ENCODE measurements at places on chromosomes 13 and 19.

- DNase-seq: no peak
These were observed 31.2 kb downstream of the DNMT1 start for GRCh38 chr19:10163536-10163935.

- no peak for DNase-seq
These were observed 15.7 kb downstream of the STK11 start for GRCh38 chr19:1220976-1221903.

GRCh38 chr13:34750078-34750931, 191.8 kb upstream of the NBEA start:
- DNase-seq: peak; percentile 93

DNA sequence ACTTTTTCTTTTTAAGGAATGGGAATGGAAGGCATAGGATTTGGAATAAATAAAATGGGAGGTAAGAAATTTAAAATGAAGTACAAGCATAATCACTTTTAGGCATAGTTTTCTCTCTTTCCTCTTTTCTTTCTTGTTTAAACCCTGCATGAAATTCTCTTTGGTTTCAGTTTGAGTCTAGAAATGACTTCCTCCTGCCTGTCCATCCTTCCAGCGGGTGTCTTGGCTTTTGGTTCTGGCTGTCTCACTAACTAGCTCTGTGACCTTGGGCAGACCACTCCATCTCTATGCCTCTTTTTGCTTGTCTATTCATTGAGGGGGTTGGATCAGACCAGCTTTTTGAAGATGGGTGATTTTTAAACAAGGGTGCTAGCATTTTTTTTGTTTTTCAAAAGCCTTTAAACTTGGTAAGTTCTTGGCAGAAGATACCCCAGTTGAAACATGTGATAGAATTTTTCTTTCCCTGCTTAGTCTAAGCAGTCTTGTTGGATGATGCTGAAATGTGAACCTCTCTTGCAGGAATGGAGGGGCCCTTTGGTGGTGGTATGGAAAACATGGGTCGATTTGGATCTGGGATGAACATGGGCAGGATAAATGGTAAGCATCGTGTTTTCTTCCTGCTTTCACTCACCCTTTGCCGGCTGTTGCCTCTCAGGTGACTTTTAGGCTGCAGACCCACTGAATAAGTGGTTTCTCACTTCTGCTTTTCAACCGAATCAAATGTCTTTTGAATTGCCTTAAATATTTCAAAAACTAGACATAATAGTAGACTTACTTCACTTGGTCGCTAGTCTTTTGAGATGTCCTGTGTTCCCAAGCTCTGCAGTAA, 28.6 kb downstream of the PRAM1 start:
- DNase-seq: no peak

- DNase-seq: no peak
These were observed 71.8 kb downstream of the TRPM4 start for GRCh38 chr19:49229416-49229815.

DNA sequence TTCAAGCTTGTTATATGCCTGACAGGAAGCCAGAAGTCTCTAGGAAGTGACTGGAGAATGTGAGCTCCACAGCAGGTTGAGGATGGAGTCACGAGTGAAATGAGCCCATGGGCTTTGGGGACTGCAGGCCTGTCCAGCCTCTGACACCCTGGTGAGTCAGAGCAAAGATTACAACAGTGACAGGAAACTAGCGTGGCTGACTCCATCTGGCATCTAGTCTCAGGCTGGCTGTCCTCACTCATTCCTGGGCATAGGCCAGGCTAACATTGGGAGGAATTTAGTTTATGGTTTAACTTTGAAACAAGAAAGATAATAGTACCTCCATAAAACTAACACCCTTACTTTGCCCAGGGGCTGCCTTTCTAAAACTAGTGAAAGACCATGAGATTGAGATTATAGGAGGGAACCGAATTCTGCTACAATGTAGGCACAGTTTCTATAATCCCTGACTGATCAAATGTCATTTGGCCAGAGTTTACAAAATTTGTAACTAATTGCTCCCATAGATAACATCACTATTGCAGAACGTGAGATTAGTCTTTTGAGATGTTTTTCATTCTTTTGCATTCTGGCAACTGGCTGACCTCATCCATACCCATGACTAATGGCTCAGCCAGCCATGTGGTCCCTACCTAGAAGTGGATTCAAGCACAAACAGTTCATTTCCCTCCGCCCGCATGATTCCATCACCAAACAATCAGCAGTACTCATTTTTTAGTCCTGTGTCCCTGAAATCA, 28.4 kb downstream of the PSG1 start:
- DNase-seq: no peak

DNA sequence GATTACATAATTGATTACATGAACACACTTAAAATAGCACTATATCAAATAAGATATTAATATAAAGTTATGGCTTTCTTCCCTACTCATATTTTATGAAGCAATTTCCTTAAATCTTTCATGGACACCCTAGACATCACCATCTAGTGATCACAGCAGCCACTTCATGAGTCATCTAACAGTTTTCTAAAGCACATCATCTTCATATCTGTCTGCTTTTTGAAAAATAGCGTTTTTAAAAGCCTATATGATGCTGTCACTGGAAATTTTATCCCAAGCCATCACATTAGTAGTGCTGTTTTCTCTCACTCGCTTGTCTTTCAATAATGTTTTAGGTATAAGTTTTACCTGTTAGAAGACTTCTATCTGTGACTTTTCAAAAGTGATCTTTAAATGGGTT, 326.1 kb downstream of the SLITRK6 start:
- no peak for DNase-seq

DNA sequence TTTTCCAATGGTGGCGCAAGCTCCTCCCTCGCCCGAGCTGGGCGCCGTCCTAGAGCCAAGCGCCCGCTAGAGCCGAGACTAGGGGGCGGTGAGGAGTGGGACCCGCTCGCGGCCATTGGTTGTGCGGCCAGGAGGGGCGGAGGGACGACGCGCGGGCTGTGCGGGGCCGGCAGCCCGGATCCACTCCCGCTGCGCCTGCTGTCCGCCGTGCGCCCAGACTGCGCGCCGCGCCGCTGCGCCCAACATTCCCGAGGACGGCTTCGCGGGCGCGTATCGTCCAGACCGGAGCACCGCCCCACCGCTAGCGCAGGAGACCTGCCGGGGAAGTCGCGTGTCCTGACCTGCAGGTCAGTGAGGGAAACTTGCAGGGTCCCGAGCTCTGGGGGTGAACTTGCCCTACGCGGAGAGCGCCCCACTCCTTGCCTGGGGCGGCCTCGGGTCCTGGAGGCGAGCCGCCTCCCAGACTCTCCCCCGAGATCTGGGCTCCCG, at the start of gene SERTM1:
TSS of gene SERTM1 (plus strand) at position 183 of the 489 bp plus-strand sequence. CDS start 21,059 bp downstream, outside the sequence.
- peak; percentile 77 for DNase-seq

DNA sequence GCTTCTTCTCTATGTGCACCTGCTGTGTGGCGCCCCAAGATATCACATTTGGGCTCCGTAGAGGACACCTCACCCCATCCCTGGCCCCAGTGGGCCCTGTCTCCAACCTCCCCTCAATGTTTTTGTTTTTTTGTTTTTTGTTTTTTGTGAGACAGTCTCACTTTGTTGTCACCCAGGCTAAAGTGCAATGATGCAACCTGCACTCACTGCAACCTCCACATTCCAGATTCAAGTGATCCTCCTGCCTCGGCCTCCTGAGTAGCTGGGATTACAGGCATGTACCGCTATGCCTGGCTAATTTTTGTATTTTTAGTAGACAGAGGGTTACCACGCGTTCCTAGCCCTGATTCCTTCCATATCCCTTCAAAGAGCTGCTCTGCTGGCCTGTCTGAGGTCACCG, 26.9 kb upstream of the TUBGCP3 start:
- no peak for DNase-seq

- no peak for DNase-seq
These were observed 55.8 kb downstream of the ZNF93 start for GRCh38 chr19:19956434-19957075.

DNA sequence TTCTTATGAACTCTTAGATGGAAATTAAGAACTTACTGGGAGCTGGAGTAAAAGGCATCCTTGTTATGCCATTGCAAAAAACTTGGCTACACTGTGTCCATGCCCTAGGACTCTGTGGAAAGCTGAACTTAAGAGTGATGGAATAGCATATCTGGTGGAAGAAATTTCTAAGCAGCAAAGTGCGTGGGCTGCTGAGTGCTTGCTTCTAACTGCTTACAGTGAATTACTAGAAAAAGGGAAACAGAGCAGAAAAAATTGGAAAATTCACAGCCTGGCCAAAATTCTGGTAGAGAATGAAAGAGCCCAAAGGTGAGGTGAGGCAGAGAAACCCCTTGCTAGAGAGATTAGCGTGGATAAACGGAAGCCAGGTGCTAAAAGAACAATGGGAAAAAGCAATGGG, 44.3 kb downstream of the ALOX5AP start:
- DNase-seq: no peak

DNA sequence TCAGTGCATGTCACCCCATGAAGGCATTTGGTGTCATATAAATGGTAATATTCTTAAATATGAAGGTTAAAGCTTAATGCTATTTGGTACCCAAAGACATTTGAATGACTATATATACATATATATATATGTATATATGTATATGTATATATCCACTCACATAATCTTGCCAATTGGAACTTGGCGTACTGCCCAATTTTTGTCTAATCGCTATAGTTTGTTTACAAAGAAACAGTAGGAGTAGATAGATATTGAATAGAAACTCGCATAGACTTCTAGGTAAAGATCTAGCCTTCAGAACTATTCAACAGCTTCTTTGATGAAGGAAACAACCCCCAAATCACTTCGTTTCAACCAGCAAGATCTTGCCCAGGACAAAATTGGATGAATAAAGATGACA, 24.1 kb downstream of the KLF5 start:
- no peak for DNase-seq

- peak; percentile 6 for DNase-seq
These were observed 900 bp downstream of the PPP1R13L start for GRCh38 chr19:45403781-45404556.
